LNCaP clone FGC (cell line): ENCODE measurements at places on chromosomes 13 and 19.

- DNase-seq: no peak
Observed at GRCh38 chr19:12788682-12789097, 2.6 kb upstream of the JUNB start.

DNA sequence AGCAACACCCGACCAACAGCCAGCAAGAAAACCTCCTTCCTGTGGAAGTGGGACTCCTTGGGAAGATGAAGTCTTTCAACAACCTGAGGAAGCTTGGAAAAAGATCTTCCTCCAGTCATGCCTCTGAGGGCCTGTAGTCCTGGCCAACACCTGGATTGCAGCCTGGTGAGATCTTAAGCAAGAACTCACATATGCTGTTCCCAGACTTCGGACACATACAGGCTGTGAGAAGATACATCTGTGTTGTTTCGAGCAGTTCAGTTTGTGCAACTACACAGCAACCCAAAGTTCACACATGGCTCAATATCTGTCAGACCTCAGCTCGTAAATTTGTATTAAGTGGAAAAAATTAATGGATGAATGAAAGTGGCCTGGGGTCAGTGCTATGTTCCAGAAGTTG lies 65.1 kb upstream of the UBAC2 start:
- DNase-seq: no peak

DNA sequence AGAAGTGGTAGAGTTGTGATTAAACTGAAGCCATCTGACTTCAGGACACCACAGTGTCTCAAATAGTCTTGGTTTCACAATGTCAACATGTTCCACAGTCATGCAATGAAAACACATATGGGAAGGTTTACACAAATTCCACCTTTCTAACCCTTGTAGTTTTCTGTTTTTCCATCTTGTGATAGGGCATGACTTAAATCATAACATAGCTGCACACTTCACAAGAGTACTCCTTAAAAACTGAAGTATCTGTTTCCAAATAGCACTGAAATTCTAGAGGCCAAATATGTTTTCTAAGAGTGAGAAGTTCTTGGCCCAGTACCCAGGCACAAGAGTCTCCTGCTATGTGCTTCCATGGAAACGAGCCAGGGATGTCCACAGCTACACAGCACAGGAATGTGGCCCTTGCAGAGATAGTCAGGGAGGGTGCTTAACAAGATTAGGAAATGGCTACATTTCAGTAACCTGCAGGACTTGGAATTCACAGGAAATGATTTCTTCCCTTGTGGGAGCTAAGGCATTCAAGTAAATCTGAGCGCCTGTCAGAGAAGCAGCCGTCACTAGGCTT lies 269.1 kb downstream of the NDFIP2 start:
- peak; percentile 1 for DNase-seq

GRCh38 chr19:16554776-16555175 lies 12.5 kb upstream of the CHERP start:
- DNase-seq: no peak

DNA sequence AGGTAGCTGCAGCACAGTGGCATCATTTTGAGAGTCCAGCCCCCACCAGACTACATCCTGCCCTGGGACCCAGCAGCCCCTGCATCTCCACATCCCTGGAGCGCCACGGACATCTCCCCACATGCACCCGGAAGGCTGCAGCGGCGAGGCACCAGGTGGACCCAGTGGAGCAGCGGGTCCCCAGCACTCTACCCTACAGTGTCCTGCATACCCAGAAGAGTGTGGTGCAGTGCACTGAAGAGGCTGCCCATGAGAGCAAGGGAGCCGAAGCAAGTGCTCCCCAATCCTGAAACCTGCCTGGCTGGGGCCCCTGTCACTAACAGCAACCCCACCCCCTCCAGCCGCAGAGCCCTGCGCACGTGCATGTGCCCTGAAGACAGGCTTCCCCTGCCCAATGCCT lies 21.3 kb upstream of the SLC7A9 start:
- DNase-seq: no peak
